Small intestine (tissue), 16 donors: ENCODE measurements at places on chromosomes 2 and 18.
A peak's percentile ranks its signal among the peaks of the same experiment; 100 is the strongest.

DNA sequence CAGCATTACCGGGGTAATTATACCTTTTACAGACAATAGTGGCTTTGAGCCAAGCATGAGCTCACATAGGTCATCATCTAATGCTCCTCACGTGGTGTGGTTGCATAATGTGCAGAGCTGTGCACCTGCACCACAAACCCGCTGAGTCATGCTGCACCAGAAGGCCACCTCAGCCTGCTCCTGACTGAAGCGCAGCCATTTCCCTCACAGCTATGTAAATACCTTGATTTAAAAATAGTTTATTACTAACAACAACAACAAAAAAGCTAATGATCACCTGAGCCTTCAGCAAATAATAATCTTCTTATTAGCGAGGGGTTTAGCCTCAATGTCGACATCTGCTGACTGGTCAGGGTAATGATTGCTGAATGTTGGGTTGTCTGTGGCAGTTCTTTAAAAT is 238.8 kb downstream of the MBD5 start:
- peak; percentile 3 for DNase-seq

DNA sequence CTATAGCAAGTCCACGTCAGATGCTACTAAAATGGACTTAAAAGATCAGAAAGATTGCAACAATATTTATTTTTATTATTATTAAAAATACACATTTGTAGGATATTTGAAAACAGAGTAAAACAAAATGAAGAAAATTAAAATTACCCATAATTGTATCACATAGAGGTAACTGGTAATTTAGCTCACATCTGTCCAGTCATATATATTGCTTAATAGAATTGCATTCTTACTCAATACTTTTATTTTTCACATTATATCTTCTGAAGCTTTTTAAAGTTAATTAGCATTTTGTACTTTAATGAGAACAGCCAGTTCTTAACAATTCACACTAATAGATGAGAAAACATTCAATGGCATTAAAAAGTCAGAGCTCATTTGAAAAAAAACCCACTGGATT is 11.5 kb upstream of the RNF144A start:
- DNase-seq, result no peak

GRCh38 chr2:153864022-153864421 is 7.7 kb upstream of the GALNT13 start:
- DNase-seq, result no peak

GRCh38 chr2:233075141-233075965 is 15.2 kb downstream of the INPP5D start:
- no peak for DNase-seq

DNA sequence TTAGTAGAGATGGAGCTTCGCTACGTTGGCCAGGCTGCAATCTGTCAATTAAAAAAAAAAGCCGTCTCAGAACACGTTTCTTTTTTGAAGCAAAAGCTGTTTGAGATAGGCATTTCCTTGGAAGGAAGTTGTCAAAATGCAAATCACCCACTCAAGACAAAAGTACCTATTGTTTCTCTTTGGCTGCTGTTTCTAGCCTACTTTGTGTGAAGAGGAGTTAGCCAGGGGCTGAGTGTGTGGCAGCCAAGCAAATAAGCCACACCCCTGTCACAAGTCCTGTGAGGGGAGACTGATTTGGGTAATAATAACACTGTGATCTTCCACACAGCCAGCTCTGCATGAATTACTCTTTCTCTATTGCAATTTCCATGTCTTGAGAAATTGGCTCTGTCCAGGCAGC is 47.4 kb upstream of the CDCA7 start:
- DNase-seq, result no peak

DNA sequence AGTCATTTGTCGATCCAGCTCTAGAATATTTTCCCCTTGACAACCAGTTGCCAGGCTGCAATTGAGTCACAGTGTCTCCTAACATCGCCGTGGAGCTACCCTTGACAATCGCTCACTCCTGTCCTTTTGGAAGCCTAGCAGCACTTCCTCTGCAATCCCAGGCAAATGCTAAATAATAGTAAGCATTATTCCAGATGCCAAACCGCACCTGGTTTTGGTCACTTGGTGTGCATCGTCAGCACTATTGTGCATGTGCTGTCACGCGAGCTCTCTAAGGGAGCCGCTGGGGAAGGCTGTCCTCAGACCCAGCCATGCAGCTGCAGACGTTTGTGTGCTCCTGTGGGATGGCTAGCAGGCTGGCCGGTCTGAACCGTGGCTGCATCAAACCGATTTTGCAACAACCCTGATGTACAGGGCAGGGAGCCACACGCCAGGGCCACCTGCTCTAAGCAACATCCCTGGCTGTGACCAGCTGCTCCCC is 549.5 kb upstream of the ID2 start:
- DNase-seq, result no peak

DNA sequence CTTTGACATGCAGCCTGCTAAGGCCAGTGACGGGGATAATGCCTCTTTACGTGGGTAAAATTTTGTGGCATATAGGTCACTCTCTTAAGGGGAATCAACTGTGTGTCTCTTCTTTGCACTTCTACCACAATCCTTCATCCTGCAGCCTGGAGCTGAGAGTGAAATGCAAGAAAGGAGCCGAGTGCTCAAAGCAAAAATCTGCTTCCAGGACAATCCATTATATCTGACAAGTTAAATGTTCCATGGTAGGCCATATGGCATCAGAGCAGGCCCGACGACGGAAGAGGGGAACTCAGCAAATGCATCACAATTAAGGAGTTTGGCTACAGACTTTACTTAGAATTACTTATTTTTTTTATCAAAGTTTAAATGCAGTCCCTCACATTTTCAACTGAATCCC is 171.2 kb downstream of the TCF4 start:
- no peak for DNase-seq

DNA sequence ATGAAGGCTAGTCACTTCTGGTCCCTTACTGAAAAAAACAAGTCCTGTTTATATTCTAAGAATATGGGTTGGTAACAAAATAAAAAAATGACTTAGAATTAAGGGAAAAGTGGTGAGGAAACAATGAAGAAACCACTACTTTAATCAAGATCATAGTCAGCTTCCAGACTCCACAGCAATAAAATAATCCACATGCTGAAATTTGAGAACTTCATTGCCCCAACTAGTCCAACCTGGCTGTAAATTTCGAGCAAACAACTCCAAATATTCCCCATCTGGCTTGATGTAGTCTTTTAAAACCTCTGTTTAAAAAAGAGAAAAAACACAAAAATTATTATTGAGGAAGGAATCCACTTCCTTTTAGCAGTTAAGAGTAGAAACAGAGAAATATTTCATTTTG is 32.5 kb downstream of the METTL4 start:
- peak; percentile 17 for DNase-seq
